ENCODE measurements at places on chromosomes 2 and 18. TPM values are rescaled to one million over a fixed set of nuclear protein-coding genes. Genes with fewer than 3 reads are reported as not detected.

- DNase-seq, result no peak
Observed at GRCh38 chr2:234565842-234566619, 69.2 kb upstream of the ARL4C start.

- no peak for DNase-seq
Observed at GRCh38 chr2:233917116-233917515, at the start of gene TRPM8. TRPM8 (plus strand) TSS chr2:233917373; CDS start chr2:233926538, 9,165 bp downstream.

- no peak for DNase-seq
Observed at GRCh38 chr2:68458981-68459380, 8.1 kb downstream of the FBXO48 start.

DNA sequence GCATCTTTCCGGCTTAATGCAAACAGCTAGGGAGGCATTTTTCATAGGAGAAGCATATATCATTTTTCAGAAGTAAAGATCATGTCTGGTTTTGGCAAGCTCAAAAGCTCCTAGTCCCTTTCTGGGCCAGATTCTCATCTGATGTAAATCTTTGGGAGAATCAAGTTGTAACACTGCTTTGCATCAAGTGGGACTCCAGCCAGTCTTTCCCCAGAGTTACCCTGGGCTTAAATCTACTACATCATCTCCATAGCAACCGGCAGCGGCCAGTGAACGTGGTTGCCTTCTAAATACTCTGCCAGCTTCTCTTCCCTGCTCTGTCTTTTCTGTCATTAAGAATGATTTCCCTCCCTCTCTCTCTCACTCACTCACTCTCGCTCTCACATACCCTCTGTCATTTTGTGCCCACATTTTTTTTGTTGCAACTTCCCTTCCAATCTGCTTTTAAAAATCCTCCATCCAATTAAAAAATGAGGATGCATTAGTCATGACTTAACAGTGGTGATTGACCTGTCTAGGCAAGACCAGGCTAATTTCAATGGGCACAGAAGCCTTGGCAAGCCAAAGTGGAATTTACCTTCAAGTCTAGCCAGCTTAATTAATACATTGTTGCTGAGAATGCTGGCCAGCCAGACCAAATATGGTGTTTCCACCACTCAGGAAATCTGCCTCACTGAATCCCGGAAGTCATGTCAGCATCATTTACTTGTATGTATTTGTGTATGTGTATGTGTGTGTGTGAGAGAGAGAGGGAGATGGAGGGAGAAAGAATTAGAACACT is 93.0 kb downstream of the NRP2 start:
- no peak for DNase-seq

DNA sequence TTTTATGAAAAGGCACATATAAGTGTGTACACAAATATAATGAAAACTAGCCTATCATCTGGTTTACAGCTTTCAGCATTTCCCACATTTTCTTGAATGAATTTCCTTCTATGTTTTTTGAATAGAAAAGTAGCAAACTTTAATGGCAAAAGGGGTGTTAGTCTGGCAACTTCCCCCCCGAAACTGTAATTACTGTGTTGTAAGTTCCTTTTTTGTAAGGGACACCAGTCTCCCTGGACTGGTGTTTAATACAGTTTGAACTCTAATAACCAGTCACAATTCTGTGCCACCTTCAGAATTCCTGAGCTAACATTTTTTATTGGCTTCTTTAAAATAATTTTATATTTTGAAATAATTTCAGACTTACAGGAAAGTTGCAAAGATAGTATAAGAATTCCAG is 94.2 kb downstream of the ACSL3 start:
- DNase-seq, result no peak

DNA sequence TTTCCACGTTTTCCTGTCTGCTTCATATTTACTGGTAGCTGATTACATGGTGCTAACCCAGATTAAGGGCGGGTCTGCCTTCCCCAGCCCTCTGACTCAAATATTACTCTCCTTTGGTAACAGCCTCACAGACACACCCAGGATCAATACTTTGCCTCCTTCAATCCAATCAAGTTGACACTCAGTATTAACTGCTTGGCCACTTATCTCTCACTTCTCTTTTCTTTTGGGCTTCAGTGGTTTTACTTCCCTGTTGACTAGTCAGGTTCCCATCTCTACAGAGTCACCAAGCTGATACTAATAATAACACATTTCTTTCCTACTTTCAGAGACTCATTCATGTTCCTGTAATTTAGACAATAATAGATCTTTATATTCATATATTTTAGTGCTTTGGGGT is 302.2 kb upstream of the MAP2 start:
- DNase-seq, result no peak

DNA sequence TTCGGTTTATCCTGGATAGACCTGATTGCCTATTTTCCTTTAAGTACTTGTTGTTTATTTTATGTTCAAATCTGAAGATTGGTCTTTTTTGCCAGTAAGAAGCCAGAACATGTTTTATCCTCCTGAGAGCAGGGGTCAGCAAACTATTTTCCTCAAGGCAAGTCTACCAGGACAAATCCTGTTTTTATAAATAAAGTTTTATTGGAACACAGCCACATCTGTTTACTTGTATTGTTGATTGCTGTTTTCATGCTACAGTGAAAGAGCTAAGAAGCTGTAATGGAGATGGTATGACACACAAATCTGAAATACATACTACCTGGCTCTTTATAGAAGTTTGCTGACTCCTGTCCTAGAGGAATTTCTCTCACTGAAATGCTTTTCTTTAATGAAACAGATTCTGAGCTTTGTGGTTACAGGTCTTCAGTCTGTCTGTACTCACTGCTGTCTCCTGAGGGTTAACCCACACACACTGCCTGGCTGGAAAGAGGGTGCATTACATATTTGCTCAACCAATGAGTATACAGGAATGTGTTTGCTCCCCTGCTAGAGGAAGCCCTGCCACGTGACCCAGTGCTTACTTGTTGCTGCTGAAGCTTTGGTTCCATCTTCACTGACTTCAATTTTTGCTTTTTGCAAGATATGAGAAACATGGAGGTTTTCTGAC is 22.6 kb downstream of the MRPL44 start:
- no peak for DNase-seq

- no peak for DNase-seq
Observed at GRCh38 chr18:35811896-35812295, 160.6 kb upstream of the RMP24 start.

GRCh38 chr2:142536492-142536891 is 341.0 kb upstream of the KYNU start:
- DNase-seq, result peak; percentile 3

- no peak for DNase-seq
Observed at GRCh38 chr2:200786423-200786822, 25.3 kb upstream of the BZW1 start.

DNA sequence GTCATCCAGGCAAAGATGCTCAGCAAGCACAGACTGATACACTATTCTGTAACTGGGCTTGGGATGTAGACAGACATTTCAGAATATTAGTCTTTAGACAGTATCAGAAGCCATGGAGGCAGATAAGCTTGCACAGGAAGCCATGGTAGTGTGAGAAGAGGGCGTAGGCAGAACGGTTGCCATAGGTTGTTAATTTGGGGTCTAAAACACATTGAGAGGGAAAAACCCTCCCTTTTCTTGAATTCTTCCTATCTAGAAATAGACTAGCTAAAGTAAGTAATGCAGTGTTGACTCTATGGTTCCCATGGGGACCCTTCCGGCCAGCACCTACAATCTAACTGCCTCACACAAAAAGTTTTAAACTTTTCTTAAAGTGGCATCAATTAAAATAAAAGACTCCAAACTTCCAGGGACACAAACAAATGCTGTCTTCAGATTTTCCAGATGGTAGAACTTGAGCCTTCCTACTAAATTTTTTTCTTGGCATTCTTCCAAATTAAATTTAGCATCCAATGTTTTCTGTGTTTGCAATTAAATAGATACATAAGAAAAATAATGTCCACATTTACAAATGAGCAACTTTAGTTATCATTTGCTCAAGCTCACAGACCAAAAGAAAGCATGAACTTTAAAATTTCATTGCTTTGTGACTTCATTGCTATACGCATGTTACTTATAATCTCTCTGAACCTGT is 1.9 kb downstream of the PRKRA start:
- DNase-seq, result no peak

DNA sequence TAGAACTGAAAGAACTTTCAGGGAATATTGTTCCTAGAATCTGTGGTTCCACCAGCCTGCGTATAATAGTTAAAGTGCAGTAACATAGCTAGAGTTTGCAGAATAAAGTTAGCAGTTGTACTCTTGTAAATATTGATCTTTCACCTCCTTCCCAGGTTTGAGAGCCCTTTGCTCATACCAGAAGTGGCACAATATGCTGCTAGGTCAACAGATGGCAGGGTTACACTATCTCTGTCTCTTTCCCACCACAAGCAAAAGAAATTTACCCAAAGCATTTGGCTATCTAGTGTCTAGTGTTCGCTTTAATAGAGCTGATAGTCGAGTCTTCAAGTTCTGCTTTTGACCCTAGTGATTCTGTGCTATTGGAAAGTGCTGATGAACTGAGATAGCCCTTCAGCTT is 119.0 kb upstream of the KLHL14 start:
- DNase-seq, result no peak

- DNase-seq, result no peak
Observed at GRCh38 chr2:202196727-202197126, 41.7 kb downstream of the SUMO1 start.

GRCh38 chr2:151668737-151669136 is 65.5 kb downstream of the NEB start:
- DNase-seq, result no peak

- no peak for DNase-seq
Observed at GRCh38 chr2:210584834-210585233, 28.4 kb downstream of the CPS1 start.

DNA sequence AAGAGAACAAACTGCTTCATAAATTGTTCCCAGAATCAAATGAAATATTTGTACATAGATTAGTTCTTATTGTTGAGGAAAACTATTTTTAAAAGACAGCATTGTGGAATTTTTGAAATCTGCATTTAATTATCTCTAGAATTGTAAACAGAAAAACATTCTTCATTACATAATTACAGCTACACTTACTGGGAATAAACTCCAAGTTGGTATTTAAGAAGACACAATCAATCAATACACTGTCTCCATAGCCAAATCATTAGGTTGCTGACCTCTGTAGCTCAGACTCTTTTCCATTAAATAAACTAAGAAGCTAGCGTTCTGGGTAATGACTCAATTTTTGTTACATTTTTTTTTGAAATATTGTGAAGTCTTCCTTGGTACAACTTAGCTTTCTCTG is 70.2 kb upstream of the PIEZO2 start:
- DNase-seq, result no peak

DNA sequence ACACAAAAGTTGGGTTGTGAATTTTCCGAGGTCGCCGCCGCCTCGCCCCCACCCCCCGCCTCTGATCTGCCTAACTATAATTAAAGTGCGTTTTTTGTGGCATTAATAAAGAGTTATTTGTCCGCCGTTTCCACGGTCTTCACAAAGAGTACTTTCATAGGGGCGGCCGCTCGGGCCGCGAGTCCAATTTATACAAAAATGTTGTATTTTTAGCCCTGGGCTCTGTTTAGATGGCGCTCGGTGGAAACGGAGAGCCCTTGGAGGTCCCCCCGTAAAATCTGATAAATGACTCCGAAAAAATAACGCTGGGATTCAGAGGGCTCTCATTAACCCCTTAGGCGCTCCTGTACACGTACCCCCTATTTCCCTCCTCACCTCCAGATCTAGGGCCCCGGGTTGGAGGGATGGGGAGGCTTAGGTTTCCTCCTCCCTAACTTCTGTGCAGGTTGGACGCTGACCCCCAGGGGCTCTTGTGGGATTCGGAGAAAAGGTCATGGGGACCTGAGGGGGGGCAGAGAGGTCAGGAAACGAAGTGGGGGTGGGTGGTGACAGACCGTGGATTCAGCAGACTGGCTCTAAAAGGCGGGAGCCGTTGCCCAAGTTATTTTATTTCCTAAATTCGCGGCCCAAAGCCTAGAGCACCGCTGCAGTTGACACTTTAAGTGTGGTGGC is 1.9 kb downstream of the CYP26B1 start:
- DNase-seq, result no peak

GRCh38 chr2:149100739-149101699 is 62.5 kb downstream of the LYPD6B start:
- DNase-seq, result no peak

DNA sequence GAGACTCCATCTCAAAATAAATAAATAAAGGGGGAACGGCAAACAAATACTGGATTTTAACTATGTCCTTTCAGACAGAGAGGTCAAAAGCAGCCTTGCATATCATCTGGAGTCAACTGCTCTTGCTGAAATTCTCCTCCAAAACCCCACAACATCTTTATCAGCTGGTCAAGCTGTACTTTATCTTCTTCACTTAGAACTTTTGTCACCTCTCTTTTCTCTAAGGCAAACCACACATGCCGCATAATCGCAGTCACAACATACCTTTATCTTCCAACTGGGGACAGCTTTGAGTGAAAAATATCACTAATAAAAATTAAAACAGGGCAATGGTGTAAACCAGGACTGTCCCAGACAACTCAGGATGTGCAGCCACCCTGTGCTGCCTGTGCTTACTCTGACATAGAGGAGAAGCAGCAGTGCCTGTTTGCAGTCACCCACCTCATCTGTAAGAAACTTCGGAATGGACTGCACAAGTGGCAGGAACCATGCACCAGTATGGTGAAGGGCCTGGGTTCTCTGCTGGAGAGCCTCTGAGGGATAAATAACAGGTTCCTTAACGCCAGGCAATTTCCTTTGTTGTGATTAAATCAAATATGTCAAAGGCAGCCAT is 6.2 kb downstream of the MPPE1 start:
- DNase-seq, result no peak

GRCh38 chr2:126935774-126936173 is 37.1 kb downstream of the TEX51 start:
- DNase-seq, result no peak

DNA sequence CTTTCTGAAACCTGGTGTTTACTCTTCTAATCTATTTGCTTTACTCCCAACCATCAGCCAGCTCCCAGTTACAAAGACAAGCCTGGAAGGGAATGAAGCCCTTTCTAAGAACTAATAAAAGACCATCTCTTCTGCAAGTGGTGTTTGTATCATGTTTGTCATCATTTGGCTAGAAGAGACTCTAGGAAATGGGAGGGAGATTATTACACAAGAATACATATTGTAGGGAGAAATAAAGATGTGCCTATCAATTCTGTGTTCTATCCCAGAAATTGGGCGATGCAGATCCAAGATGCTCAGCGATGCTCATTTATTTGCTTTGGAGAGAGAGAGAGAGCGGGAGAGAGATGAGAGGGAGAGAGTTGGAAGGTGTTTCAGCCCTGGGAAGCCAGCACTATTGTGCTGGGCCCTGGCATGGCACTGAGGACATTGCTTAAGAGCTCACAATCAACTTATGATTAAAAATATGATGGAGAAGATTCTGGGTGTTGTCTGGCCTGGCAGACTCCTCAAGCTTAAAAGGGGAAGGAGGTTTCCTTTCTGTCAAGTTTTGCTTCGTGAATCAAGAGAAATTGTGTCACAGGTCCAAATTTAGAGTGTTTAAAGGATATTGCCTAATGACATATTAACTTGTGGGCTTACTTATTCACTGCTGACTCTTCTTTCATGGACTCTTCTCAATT is 41.8 kb upstream of the AFF3 start:
- DNase-seq, result no peak

TRIM43 gene
- polyA plus RNA-seq, result 0.62 TPM

CD207 gene
- polyA plus RNA-seq, result not detected

IL36G gene
- polyA plus RNA-seq, result 0.67 TPM
